ENCODE measurements at places on chromosomes 2 and 18.

- no peak for DNase-seq
Measured at GRCh38 chr2:47554311-47554905, 151.5 kb downstream of the MSH2 start.

- DNase-seq: no peak
Measured at GRCh38 chr18:79123948-79124347, 54.8 kb downstream of the ATP9B start.

GRCh38 chr2:33497221-33497650 lies 20.8 kb downstream of the RASGRP3 start:
- DNase-seq: no peak

DNA sequence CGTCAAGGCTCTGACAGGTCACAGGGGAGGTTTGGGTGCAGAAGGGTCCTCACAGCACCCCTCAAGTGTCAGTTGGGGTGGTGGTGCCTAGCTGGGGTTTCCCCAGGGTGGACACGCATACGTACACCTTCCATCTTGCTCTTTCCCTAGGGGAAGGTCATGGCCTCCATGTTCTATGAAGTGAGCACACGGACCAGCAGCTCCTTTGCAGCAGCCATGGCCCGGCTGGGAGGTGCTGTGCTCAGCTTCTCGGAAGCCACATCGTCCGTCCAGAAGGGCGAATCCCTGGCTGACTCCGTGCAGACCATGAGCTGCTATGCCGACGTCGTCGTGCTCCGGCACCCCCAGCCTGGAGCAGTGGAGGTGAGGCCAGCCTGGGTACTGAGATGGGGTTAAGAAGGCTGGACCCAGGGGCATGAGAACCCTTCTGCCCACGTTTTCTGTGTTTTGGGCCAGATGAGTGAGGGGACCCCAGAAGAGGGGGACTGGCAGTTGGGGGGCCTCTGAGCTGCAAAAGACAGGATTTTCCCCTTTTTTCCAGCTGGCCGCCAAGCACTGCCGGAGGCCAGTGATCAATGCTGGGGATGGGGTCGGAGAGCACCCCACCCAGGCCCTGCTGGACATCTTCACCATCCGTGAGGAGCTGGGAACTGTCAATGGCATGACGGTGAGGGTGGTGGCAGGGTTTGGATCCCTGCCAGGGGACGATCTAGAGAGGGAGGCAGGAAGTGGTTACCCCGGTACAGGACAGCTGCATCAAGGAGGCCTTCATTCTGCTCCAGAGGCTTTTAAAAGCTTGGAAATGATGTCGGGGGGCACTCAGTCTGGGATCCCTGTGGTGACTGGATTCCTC lies 20.9 kb downstream of the SLC30A3 start:
- DNase-seq: no peak

DNA sequence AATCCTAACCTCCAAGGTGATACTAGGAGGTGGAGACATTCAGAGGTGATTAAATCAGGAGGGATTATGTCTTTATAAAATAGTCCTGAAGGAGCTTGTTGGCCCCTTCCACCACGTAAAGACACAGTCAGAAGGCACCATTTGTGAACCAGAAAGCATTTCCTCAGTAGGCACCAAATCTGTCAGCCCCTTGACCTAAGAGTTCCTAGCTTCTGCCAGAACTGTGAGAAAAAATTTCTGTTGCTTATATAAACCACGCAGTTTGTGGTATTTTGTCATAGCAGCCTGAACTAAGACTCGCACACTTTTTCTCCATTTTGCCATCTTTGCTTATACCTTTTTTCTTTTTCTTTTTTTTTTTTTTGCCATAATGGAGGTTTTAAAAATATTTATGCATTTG lies 18.6 kb upstream of the NARS1 start:
- no peak for DNase-seq

Measured in Caki2 (cell line).